ENCODE measurements at places on chromosomes 3 and 15. TPM values are rescaled to one million over a fixed set of nuclear protein-coding genes. Genes with fewer than 3 reads are reported as not detected.

- no peak overlapping the region for H3K27ac ChIP-seq
- H3K27me3 ChIP-seq, result peaks cover under 1% of the 10 kb centered on the region
- H3K4me3 ChIP-seq, result no peak overlapping the region
- H3K4me1 ChIP-seq, result peaks cover 11% of the 10 kb centered on the region
Observed at GRCh38 chr3:151387842-151388241, 3.3 kb upstream of the P2RY12 start.

DNA sequence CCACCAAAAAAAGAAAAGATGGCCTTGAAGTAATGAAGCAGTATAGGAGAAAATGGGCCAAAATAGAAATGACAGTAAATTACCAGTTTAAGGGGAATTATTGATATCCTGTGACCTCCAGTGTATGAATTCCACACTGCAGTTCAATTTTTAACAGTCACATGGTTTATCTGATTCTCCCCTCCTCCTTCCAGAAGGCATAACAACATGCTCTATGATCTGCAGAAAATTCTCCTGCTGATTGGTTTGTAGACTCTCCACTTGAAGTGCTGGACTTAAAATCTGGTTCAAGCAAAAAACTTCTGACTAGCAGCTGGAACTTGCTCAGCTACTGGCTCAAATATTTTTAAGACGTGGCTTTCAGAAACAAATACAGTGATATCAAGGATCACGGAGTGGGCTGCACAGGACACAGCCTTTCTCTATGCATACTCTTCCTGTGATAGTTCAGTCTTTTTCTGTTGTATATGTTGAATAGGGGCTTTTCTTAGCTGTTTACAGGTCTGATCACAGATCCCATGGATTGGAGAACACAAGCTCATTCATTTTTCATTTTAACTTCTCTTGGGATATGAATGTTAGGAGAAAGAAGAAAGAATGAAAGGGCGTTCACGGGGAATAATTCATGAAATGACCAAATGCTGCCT is 211.5 kb downstream of the LSAMP start:
- no peaks in the 10 kb centered on the region for H3K27me3 ChIP-seq
- DNase-seq, result no peak
- no peak overlapping the region for H3K27ac ChIP-seq
- H3K4me3 ChIP-seq, result no peak overlapping the region

DNA sequence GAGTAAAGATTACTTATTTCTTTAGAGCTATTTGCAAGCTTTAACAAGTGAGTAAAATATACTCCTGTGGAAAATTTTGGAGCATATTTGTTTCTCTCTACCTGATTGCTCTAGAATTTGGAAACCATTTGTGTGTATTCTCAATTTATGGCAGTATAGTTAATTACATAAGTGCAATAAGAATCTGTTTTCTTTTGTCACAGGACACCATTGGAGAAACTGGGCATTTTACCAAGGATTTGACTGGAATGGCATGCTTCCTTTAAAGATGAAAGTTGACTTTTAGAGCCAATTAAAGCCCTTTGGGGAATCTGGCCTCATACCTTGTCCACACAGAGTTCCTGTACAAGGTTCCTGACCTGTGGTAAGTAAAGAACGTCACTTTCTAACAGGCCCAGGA is 38.4 kb downstream of the PAQR5 start:
- H3K27ac ChIP-seq, result no peak overlapping the region
- DNase-seq, result no peak
- H3K4me3 ChIP-seq, result no peak overlapping the region
- peaks cover 9% of the 10 kb centered on the region for H3K27me3 ChIP-seq

DNA sequence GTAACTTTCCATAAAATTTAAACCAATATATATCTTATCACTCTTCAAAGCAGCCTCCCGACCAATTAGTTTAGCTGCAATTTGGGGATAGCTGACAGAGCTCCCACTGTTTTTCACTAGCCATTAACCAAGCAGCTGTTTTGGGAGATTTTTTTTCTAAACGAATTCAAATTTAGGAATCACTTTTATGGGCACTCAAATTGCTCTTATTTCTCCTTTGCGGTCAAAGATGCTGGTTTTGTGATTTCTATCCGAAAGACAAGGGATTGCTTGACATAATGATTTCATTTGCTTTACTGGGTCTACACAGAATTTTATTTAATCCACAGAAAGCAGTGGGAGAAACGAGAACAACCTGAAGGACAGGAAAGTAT is 505.7 kb upstream of the IL12A start:
- H3K4me3 ChIP-seq, result no peak overlapping the region
- DNase-seq, result no peak
- H3K36me3 ChIP-seq, result no peaks in the 10 kb centered on the region
- no peak overlapping the region for H3K27ac ChIP-seq
- no peaks in the 10 kb centered on the region for H3K27me3 ChIP-seq
- H3K4me1 ChIP-seq, result no peaks in the 10 kb centered on the region

- no peak overlapping the region for H3K27ac ChIP-seq
- H3K4me3 ChIP-seq, result no peak overlapping the region
Observed at GRCh38 chr3:186534113-186534669, 10.0 kb downstream of the CRYGS start.

- H3K27ac ChIP-seq, result no peak overlapping the region
- H3K36me3 ChIP-seq, result peaks cover 23% of the 10 kb centered on the region
- H3K4me3 ChIP-seq, result no peak overlapping the region
- DNase-seq, result no peak
- no peaks in the 10 kb centered on the region for H3K27me3 ChIP-seq
Observed at GRCh38 chr3:158820521-158820920, 18.7 kb downstream of the MFSD1 start.

DNA sequence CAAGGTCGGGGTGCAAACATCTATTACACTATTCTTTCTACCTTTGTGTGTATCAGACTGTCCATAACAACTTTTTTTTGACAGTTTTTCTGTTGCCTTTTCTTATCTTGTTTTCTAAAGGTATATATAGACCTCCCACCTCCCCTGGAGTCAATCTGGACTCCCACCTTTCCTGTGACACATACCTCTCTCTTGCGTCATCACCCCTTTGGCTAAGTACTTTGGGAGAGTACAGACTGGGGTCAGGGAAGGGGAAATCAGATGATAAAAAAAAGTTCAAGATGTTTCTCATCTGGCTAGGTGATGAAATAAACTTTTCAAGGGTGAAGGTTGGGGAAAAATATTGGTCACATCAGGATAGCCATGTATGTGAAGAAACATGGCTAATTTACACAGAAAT is 17.2 kb downstream of the TSPAN3 start:
- peaks cover 34% of the 10 kb centered on the region for H3K36me3 ChIP-seq
- DNase-seq, result no peak
- H3K4me1 ChIP-seq, result peaks cover 3% of the 10 kb centered on the region
- H3K4me3 ChIP-seq, result no peak overlapping the region
- no peak overlapping the region for H3K27ac ChIP-seq
- no peaks in the 10 kb centered on the region for H3K27me3 ChIP-seq

LRRC49 gene
- total RNA-seq, result not detected

KCNAB1 gene
- total RNA-seq, result 0.08 TPM

EID1 gene
- 89.5 TPM for total RNA-seq

LMAN1L gene
- 0.47 TPM for total RNA-seq

ZPLD1 gene
- not detected for total RNA-seq

Measured in activated CD8-positive, alpha-beta T cell treated with anti-CD3 and anti-CD28 coated beads, Interleukin-2, amount 10 ng/mL, durations not matched to agents 7 days and 5 days (primary cell).